Left ventricle myocardium superior (tissue), 1 donor: ENCODE measurements at places on chromosomes 7 and 10. TPM values are rescaled to one million over a fixed set of nuclear protein-coding genes. Genes with fewer than 3 reads are reported as not detected.
A peak's percentile ranks its signal among the peaks of the same experiment; 100 is the strongest.

GRCh38 chr7:12385364-12385786 lies 18.3 kb downstream of the VWDE start:
- no peak for DNase-seq

DNA sequence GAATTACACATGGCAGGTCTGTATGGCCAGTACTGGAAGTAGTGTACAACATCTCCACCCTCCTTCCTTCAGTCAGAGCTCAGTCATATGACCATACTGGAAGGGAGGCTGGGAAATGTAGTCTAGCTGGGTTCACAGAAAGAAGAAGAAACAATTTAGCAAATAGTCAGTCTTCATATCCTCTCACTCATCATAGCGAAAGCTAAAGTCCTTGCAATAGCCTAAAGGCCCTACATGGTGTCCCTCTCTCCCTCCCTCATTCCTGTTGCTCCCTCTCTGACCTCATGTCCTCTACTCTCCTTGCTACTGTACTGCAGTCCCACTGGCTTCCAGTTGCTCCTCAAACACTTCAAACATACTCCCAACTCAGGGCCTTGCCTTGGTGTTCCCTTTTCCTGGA lies 4.3 kb upstream of the CALU start:
- no peak for DNase-seq

DNA sequence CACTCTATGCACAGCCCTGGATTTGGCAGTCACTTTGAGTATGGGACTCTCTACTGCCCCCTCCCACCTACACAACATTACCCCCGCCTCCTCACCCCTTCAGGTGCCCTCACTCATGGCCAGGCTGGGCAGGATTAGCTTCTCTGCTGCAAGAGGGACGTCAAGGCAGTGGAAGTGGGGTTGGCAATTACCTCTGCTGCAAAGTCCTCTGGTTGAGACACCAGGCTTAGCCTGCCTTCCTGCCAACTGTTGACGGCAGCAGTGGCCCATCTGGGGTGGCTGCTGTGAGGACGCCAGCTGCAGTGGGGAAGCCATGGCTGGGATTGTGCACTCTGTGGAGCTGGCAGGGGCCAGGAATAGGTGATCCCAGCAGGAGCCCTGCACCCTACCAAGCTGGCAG lies 26.7 kb downstream of the SVIL start:
- peak; percentile 84 for DNase-seq

GRCh38 chr7:112036071-112036470 lies 170.1 kb downstream of the DOCK4 start:
- no peak for DNase-seq

DNA sequence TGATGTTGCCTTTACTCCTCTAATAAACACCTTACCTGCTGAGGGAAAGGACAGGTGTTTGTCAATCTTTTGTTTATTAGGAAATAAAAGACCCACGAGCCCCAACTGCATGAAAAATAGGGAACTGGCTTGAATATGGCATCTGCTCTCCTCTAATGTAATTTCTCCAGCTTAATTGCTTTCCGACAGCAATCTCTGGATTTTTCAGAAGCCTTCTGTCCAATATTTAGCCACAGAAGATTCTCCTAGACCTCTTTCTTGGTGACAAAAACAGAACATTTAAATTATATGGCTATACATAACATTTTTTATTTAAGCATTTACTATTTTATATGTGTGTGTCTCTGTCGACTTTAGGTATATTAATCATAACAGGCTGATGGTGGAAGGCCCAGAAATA lies 317.4 kb upstream of the ADARB2 start:
- no peak for DNase-seq

DNA sequence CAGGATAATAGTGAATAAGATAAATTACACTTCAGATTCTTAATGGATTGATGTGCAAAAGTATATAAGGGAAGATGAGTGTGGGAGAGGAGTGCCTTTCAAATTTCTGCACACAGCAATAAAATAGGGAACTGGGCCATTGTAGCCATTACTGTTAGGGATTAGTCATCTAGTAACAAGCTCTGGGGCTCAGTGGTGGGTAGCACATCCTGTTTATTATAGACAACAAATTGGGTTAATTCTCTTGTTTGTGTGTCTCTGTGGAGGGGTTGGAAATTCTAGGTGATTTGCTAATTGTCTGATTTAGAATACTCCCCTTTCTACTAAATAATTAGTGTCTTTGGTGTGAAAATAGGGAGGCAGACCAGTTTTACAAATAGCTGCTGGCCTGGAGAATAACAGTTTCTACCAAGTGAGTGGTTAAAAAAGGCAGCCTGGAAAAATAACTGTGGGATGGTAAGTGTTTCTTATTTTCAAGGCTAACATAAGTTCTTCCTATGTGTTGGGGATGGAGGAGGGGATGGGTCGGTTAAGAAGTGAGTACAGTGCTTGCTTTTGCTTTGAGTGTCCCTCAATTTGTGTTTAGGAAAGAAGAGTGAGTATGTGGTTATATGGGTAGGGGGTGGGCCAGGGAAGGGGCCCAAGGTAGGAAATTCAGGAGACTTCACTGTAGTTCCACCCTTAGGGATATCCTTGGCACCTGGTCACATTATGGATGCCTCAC lies 43.3 kb upstream of the TMEM248 start:
- no peak for DNase-seq

GRCh38 chr10:48744587-48744986 lies 59.9 kb downstream of the WDFY4 start:
- DNase-seq, result no peak

DNA sequence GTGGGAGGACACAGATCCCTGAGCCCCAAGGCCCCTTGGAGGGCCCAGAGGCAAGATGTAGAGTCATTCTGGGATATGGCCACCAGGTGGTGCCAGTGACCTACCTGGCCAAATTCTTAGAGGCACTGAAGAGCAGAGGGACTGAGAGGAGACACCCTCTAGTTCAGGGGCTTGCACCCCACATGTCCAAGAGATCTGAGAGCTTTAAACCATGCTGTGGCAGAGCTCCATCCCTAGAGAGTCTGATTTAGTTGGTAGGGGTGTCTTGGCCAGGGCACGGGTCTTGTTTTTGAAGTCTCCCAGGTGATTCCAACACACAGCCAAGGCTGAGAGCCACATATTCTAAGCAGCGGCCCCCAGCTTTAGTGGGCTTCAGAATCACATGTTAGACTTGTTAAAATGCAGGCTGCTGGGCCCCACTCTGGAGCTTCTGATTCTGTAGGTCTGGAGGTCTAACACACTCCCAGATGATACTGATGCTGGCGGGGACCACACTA lies 52.5 kb downstream of the PRF1 start:
- DNase-seq, result peak; percentile 75

GRCh38 chr7:129210256-129210988 lies 14.4 kb upstream of the AHCYL2 start:
- peak; percentile 92 for DNase-seq

GRCh38 chr7:22832401-22832800 lies 9.8 kb upstream of the TOMM7 start:
- DNase-seq, result no peak

DNA sequence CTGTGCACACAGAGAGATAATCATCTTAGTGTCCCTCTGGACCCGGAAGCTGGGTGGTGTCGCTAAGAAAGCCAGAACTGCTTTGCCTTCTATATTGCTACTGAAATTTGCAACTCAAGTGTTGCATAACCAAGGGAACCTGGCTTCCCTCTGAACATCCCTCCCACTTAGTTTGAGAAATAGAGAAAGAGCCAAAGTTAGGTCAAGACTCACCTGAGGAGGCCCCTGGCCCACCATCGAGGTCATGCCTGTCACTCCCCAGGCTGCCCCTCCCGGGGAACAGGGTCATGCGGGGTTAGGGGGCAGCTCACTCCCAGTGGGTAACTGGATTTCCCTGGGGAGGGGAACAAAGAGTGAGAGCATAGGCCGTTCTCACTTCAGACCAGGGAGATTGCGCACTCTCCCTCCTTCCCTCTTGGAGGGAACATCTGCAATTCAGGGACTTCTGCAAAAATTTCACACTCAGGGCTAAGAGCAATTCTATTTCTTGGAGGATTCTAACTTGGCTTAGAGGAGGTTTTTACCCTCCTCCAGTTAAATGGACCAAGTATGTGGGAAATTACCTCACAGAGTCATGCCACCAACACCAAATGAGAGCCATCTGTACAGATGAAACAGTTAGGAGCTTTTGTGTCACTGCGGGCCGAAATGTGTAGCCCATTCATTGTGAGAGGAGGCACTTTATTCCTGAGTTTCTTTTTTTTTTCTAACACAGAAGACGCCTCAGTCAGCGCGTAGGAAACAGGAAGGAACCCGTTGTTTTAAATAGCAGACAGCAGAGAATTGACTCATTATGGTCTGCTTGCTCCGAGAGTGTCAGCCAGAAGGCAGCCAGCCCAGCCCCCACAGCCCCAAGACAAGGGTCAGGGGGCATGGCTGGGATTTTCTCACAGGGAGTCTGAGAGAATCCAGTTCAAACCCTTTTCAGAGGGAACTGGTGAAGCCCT lies 221.3 kb downstream of the ARHGAP12 start:
- peak; percentile 80 for DNase-seq

DNA sequence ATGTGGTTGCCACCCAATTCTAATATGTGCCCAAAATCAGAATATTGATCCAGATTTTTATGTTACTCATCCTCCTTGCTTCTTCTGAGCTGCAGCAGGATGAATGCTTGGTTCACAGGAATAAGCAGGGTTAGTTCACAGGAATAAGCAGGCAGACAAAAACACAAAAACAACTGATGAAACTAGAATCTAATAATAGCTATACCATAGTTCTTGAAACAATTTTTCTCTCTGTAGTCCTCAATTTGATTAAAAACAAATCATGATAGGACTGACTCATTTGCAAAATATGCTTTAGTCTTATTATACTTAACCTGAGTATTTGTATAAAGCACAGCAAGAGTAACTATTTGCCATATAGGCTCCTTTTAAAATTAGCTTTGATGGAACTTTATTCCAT lies 24.4 kb upstream of the ARHGAP12 start:
- DNase-seq, result no peak

- DNase-seq, result no peak
Measured at GRCh38 chr10:83229991-83230390, 909.3 kb upstream of the GHITM start.

- no peak for DNase-seq
Measured at GRCh38 chr10:30491204-30491915, 57.4 kb downstream of the MAP3K8 start.

DNA sequence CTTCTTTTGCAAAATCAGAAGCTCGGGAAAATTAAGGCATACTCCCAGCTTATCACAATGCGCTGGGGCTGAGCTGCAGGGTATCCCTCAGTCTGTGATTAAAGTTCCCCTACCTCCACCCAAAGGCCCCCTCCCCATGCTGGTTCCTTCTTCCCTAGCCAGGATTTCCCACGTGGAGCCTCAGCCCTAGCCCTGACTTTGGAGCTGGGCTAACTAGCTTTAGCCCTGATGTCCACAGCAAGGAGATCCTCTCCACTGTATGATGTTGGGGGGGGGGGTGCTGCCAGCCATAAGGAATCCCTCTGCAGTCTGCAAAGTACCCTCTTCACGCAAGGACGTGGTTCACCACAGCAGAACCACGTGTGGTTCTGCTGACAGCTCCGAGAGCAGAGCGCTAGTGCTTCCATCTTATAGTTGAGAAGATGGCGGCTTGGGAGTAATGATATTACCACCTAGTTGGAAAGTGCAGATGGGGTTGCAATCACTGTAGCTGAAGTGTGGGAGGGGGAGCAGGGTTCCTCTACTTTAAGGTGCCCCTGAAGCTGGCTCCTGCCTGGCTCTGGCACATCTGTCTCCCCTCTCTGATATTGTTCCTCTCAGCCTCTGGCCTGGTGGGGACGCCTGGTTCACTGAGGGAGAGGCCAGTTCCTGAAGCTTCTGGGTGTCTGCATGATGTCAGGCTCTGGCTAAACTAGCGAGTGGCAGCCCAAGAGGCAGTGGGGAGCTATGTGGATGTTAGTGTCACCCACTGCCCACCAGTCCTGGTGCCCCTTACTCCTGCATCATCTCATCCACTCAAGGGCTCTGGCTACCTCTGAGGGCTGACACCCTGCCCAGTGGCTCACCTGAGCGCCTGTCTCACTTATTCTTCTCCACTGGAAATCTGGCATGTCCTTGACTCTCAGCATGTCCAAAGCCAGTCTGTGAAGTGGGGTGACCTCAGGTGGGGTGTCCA lies 270.7 kb downstream of the RPS24 start:
- DNase-seq, result no peak

DNA sequence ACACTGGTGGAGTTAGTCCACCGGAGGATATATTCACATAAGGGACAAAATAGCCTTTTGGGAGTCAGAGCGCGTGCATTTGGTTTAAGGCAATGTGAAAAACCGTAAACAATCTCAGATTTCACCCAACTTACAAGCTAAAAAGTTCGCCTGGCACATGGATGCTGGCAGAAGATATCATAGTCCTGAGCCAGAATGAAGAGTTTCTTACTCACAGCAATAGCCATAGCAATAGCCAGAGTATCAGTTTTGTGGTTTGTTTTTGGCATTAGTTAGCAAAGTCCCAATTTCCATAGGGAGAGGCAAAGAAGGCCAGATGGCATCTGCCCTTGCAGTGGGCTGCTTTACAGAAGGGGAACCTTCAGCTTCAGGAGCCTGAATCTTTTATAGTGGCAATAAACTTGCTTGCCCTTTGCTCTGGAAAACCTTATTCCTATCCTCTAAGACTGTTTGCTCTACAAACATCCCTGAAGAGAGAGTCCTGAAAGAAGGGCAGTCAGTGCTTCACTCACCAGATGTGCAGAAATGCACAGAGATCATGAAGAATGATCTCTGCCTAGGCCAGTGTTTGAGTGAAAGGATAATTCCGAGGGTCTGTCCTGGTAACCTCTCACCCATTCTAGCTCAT lies 28.7 kb upstream of the RSBN1L start:
- no peak for DNase-seq

- no peak for DNase-seq
Measured at GRCh38 chr10:10353326-10353868, 664.3 kb upstream of the CELF2 start.

- peak; percentile 45 for DNase-seq
Measured at GRCh38 chr10:92688927-92689662, 660 bp upstream of the HHEX start.

- no peak for DNase-seq
Measured at GRCh38 chr7:29288181-29289091, 93.9 kb downstream of the CHN2 start.

DNA sequence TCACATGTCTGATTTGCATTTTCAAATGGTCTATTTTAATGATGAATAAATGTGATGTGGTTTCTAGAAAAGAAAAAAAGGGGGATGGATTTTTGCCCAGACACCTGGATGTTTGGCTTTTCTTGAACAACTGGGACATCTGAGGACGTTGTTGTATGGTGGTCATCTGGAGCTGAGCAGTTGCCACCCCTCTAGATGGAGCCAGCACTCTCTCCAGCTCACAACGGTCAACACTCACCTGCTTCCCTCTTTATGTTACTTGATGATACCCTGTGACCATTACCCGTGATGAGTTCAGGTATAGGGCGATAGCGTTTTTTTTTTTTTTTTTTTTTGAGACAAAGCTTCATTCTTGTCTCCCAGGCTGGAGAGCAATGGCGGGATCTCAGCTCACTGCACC lies 30.1 kb upstream of the PAXIP1 start:
- DNase-seq, result no peak

GRCh38 chr7:50653126-50653864 lies 88.1 kb upstream of the DDC start:
- DNase-seq, result peak; percentile 78

Gene CLRN3
- total RNA-seq, result not detected

Gene PAX4
- not detected for total RNA-seq

Gene SYT15
- total RNA-seq, result 3.6 TPM

Gene UNC5B
- 12.8 TPM for total RNA-seq

Gene IFIT1B
- total RNA-seq, result not detected

Gene CHRM2
- total RNA-seq, result 89.0 TPM

Gene CYP26C1
- not detected for total RNA-seq

Gene IL6
- total RNA-seq, result 1.2 TPM

Gene NPSR1
- not detected for total RNA-seq

Gene HOXA13
- not detected for total RNA-seq

Gene CYP2W1
- total RNA-seq, result not detected

Gene SMKR1
- not detected for total RNA-seq

Gene INMT
- 50.2 TPM for total RNA-seq

Gene FAM25G
- not detected for total RNA-seq

Gene MALRD1
- 0.99 TPM for total RNA-seq
